Tongue (tissue), 3 donors: ENCODE measurements at places on chromosomes 3 and 15.

DNA sequence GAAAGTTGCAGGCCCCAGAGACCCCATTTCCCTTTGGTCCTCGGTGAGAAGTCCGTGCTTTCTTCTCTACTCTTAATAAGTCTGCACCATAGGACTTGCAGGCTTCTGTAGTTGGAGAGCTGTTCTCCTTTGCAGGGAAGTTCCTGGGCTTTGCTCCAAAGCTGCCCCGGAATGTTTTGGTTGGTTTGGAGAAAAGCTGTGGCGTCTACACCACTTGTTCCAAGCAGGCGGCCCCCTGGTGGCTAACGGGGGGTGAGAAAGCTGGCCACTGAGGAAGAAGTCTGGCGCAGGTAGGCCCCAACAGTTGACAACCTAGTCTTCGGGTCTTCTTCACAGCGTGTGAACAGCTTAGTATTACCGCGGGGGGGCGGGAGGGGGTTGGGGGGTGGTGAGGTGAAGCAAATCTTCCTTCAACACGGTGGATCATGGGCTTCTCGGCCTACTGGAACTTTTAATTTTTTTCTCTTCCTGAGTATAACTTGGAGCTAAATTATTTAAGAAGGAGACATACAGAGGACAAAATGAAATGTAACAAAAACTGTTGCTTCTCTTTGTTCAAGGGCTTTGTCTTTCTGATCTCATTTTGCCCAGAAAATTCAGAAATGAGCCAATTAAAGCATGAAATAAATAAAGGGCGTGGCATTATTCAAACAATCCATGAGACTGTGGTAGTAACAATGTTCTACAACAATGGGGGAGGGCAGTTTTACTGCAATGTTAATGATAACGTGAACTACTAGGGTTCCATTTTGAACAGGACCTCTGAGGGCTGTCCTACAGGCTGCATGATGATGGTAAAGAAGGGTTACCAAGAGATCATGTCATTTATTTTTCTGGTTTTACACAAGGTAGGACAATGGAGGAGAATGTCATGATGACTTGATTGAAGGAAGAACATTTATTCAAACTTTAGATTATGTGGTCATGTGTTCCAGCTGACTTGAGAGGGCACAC is 2.2 kb upstream of the THRB start:
- DNase-seq = peak; percentile 70

GRCh38 chr15:90315278-90315982 is 36.7 kb upstream of the ZNF774 start:
- peak; percentile 33 for DNase-seq

DNA sequence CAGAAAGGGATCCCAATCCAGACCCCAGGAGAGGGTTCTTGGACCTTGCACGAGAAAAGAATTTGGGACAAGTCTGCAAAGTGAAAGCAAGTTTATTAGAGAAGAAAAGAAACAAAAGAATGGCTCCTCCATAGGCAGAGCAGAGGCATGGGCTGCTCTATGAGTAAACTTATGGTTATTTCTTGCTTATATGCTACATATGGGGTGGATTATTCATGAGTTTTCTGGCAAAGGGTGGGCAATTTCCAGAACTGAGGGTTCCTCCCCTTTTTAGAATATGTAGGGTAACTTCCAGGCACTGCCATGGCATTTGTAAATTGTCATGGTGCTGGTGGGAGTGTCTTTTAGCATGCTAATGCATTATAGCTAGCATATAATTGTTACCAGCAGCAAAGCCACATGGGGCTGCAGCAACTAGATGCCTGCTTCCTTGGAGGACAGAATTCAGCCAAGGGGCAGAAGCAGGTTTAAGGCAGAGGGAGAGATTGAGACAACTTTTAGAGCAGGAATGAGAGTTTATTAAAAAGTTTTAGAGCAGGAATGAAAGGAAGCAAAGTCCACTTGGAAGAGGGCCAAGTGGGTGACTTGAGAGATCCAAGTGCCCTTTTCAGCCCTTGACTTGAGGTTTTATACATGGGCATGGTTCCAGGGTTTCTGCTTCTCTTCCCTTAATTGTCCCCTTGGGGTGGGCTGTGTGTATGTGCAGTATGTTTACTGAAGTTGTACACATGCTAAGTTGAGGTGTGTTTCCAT is 41.3 kb downstream of the METTL6 start:
- DNase-seq = no peak

- DNase-seq = no peak
Measured at GRCh38 chr15:29526802-29527201, 257.2 kb upstream of the NSMCE3 start.
